ENCODE measurements at places on chromosomes 1 and 21.

- DNase-seq: no peak
Measured at GRCh38 chr1:48107516-48107915, 110.3 kb upstream of the TRABD2B start.

GRCh38 chr1:92194511-92194910 lies 23.2 kb upstream of the C1orf146 start:
- no peak for DNase-seq

GRCh38 chr1:178361847-178362246 lies 134.9 kb downstream of the CLEC20A start:
- no peak for DNase-seq

DNA sequence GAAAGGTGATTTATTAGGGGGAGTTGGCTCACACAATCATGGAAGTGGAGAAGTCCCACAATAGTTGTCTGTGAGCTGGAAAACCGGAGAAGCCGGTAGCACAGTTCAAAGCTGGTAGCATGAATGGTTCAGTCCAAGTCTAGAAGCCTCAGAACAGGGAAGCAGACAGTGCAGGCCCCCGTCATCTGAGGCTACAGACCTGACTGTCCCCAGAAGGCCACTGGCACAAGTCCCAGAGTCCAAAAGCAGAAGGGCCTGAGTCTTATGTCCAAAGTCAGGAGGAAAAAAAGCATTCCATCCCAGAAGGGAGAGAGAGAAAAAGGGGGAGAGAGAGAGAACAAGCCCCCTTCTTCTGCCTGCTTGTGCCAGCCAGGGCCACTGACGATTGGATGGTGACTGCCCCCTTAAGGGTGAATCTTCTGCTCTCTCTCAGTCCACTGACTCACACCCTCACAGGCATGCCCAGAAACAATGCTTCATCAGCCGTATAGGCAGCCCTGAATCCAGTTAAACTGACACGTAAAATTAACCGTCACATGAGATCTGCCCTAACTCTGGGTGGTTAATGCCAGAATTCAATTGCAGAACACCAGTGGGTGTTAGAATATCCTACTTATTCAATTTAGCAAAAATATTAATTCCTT lies 49.3 kb upstream of the POU2F1 start:
- no peak for DNase-seq

- no peak for DNase-seq
Measured at GRCh38 chr1:117857418-117857817, 72.0 kb downstream of the GDAP2 start.

- DNase-seq: no peak
Measured at GRCh38 chr1:206903687-206904086, 6.4 kb downstream of the IL24 start.

- DNase-seq: no peak
Measured at GRCh38 chr1:90534116-90534515, 183.0 kb downstream of the BARHL2 start.

DNA sequence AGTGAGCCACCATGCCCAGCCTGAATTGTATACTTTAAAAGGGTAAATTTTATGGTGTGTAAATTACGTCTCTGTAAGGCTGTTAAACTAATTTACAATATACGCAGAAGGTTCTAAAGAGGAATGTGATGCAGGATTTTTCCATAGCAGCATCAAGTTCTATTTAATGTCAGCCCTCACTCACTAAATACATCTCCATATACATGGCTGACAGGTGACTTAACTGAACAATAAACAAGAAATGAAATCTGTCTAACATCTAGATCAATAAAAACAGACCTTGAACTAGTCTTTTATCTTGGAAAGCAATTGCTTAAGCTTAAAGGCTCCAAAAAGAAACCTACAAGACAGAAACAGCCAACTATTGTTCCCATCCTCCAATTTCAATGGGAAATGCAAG lies 121.5 kb upstream of the MAP1LC3C start:
- no peak for DNase-seq

GRCh38 chr1:45356186-45356585 lies 15.9 kb upstream of the MUTYH start:
- no peak for DNase-seq

- no peak for DNase-seq
Measured at GRCh38 chr1:226877669-226878068, 7.3 kb downstream of the PSEN2 start.

- no peak for DNase-seq
Measured at GRCh38 chr1:20063861-20064292, 6.1 kb upstream of the PLA2G5 start.

GRCh38 chr1:194833111-194833510 lies 1646.7 kb upstream of the B3GALT2 start:
- DNase-seq: no peak

- no peak for DNase-seq
Measured at GRCh38 chr1:26531651-26532131, 2.1 kb downstream of the RPS6KA1 start.

GRCh38 chr1:152928671-152929070 lies 18.3 kb upstream of the SPRR5 start:
- no peak for DNase-seq

GRCh38 chr1:93661829-93662474 lies 19.7 kb downstream of the BCAR3 start:
- DNase-seq: no peak

DNA sequence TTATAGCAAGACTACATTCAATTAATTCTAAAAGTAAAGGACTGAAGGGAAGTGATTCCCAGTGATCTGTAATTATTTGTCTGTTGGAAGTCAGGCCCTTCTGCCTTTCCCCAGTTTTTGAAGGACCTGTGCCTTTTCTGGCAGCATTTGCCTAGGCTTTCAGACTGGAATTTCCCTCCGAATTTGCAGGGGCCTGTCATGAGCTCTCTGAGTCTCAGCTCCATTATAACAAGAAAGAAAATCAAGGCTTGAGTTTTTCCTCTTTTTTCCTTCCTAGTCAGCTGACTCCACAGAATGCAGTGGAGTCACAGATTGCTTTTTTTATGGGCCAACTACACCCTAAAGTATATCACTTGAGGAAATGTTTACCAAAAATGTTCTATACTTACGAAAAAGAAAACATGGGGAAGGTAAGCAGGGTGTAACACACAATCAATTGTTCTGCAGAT lies 1.1 kb downstream of the NR5A2 start:
- DNase-seq: no peak

DNA sequence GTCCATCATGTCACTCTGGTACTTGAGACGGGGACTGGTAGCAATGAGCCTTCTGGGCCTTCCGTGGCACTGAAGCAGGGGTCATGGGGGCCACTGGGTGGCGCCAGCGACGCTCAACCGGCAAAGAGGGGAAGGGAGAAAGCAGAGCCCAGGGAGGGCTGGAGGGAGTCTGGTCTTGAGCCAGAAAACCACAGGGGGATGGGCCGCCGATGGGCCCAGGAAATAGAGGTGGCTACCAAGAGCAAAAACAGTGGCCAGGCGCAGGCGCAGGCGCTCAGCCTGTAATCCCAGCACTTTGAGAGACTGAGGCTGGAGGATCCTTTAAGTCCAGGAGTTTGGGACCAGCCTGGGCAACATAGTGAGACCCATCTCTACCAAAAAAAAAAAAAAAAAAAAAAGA lies 21.8 kb downstream of the EXOC8 start:
- peak; percentile 31 for DNase-seq

- no peak for DNase-seq
Measured at GRCh38 chr21:38712071-38712470, 93.7 kb upstream of the ETS2 start.

DNA sequence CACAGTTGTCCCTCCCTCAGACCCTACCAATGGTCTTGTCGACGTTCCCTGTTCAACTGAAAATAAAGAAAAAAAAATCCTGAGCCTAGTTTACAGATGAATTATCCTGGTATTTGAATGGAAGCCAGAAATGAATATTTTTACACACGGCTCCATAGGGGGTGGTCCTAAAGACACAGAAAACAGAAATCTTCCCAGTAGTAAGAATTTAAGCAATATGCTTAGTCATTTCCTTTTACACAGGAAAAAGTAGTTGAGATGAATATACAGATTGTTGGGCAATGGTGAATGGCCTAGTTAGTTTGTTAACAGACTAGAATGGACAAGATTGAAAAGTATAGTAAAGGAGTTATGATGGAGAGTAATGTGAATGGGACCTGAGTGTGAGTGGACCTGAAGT lies 67.4 kb downstream of the RGS18 start:
- no peak for DNase-seq

DNA sequence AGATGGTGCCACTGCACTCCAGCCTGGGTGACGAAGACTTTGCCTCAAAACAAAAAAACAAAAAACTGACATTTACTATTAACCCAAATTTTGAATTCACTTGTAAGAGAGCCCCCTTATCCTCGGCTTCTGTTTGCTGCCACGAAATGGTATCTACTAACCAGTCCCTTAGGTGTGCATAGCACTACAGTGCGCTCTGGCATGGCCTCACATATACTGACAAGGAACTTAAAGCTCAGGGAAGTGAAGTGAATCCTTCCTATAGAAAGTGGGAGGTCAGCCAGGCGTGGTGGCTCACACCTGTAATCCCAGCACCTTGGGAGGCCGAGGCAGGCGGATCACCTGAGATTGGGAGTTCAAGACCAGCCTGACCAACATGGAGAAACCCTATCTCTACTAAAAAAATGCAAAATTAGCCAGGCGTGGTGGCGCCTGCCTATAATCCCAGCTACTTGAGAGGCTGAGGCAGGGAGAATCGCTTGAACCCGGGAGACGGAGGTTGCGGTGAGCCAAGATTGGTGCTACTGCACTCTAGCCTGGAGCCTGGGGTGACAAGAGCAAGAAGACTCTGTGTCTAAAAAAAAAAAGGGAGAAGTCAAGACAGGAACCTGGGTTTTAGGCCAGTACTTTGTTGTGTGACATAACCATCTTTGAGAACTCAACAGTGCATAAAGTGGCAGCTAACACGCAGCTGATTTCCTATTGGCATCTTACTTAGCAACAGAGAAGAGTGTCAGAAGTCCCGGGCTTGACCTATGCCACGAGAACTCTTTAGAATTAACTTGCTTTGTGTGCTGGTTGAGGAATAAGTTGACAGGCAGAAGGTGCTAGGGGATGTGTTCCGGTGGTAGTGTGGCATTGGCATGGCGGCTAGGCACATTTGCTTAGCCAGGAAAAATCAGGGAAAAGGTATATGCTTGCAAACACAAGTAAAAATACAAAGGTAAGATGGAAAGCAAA lies 16.8 kb downstream of the ERRFI1 start:
- DNase-seq: no peak
